ENCODE measurements at places on chromosomes 4 and X.

- DNase-seq = no peak
Observed at GRCh38 chr4:74217365-74217764, 59.4 kb downstream of the MTHFD2L start.

DNA sequence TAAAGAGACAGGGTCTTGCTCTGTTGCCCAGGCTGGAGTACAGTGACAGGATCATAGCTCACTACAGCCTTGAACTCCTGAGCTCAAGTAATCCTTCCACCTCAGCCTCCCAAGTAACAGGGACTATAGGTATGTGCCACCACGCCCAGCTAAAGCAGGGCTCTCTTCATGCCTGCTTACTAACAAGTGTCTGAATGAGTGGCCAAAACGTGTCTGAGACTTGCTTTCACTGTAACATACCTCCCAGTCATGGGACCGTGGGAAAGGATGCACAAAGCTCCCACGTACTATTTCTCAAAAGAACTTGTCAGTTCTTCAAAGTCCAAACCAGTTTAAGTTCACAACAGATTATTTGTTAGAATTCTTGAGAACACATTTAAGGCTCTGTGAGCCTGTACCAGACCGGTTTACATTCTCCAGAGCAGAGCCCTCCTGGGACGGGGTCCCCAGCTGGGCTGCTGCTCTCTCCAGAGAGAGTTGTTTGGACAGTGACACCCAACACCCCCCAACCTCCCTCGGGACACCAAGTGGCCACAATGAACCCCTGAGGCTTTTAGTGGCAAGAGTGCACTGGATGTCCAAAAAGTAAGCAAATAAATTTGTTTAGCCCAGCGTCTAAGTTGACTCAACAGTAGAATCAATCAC, 24.1 kb downstream of the SH3KBP1 start:
- DNase-seq = no peak

DNA sequence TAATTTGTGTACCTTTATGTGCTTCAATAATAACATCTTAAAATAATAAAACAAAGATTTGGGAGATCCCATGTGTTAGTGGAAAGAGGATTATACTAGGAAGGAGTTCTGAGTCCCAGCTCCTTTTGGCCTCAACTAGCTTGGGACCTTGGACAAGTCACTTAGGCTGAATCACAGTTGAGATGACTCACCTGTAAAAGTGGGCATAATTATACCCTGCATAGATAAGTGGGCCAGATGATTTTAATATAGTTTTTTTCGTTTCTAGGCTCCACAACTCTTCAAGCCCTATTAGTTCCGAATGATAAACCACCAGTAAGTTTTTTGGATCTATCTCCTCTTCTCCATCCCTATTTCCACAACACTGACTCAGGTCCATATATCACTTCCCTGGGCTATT, 131.8 kb downstream of the ENOX2 start:
- no peak for DNase-seq

GRCh38 chr4:56466910-56467283, 520 bp upstream of the SRP72 start:
- DNase-seq = no peak

- DNase-seq = no peak
Observed at GRCh38 chr4:801436-802124, 24.3 kb downstream of the CPLX1 start.

DNA sequence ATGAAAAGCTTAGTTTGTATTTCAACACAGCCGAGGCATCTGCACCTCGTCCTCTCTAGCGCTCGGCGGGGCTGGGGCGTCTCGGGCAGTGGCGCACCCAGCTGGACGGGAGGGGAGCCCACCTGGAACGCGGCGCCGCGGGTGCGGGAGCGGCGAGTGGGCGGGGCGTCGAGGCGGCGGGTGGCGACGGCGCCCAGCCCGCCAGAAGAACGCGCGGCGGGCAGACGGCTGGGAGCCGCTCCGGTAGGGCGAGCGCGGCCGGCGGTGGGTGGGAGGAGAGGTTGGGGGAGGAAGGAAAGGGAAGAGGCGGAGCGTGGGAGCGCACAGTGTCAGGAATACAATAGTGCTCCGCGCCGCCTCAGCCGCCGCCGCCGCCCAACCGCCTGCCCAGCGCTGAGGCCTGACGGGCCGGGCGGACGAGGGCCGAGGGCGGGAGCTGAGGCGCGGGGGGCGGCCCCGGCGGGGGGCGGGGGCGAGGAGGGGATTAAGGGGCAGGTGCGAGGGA, at the start of gene JADE3:
Gene JADE3, plus strand, starts transcription at position 324 of the 505 bp plus-strand sequence. CDS start 72,474 bp downstream, outside the sequence.
- DNase-seq = peak; percentile 0

GRCh38 chrX:133921764-133922389, 63.5 kb downstream of the GPC3 start:
- no peak for DNase-seq

GRCh38 chrX:131366407-131366806, 77.3 kb upstream of the IGSF1 start:
- no peak for DNase-seq

GRCh38 chr4:151074416-151074916, 25.0 kb upstream of the RPS3A start:
- DNase-seq = no peak

Data from effector CD8-positive, alpha-beta T cell (primary cell).